CD4-positive, alpha-beta T cell treated with Interleukin-6 at 100 ng/mL for 8 hours (primary cell): ENCODE measurements at places on chromosomes 7 and 10.

- no peak for DNase-seq
Measured at GRCh38 chr7:48040944-48041652, 5.8 kb downstream of the C7orf57 start.

GRCh38 chr7:1607696-1608095 lies 37.9 kb upstream of the PSMG3 start:
- no peak for DNase-seq

DNA sequence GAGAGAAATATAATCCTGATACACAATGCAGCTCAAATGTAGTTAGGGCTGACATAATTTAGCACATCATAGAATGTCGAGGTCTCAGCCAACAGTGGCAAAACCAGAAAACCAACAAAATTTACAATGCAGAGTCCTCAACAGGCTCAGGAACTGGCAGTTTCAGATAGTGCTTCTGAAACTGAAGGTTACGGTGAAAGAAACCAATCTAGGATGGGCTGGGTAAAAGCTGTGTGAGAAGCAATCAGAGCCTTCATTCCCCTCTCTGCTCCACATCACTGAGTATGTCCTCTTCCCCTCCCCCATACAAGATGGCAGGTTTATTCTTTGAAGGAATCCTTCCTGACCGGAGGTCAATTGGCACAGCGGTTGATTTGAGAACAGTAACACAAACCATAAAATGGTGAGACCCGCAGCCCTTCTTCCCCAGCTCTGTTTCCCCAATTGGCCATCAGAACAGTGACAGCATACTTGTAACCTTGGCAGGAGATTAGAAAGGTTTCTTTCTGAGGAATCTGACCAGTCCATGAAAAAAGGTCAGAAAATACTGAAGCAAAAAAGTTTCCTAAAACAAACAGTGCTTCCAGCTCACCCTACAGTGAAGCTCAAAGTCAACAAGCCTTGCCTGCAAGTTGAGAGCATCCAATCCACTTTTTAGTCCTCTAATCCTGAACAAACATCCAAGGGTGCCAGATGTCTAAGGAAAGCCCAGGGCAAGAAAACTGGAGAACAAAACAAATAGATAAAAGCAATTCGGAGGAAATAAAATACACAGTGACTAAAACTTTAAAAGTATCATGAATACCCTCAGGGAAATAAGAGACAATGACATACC lies 53.9 kb upstream of the IL6 start:
- no peak for DNase-seq

- DNase-seq, result no peak
Measured at GRCh38 chr7:112422842-112423496, 27.3 kb upstream of the IFRD1 start.

GRCh38 chr10:73647211-73647874 lies 6.1 kb upstream of the MYOZ1 start:
- DNase-seq, result no peak

- DNase-seq, result no peak
Measured at GRCh38 chr7:147777309-147777708, 813.3 kb upstream of the C7orf33 start.

DNA sequence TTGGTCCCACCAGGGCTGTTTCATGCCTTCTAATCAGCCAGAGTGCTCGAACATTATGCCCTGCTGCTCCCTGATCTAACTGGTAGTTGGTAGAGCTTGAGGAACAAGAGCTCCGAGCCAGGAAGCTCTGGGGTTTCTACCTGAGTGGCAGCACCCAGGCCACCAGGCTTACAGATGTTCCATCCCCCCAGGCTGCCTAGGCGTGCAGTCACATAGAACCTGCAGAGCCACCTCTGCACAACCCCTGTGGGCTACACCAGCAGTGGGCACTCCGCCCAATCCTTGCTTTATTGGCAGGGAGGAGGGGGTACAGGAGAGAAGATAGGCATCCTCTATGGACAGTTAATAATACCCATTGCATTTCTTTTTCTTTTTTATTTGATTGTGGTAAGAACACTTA lies 21.8 kb downstream of the MAP3K8 start:
- peak; percentile 19 for DNase-seq
